Regular cardiac myocyte (primary cell): ENCODE measurements at places on chromosomes 16 and 17. TPM values are rescaled to one million over a fixed set of nuclear protein-coding genes. Genes with fewer than 3 reads are reported as not detected.

The MT1F gene
- 0.56 and 0.96 TPM in 2 replicates for total RNA-seq

The INCA1 gene
- total RNA-seq: 0.19 and 0.28 TPM in 2 replicates

The CA4 gene
- total RNA-seq: not detected in 2 replicates

The CAMTA2 gene
- total RNA-seq: 2.9 and 3.4 TPM in 2 replicates

The SDR42E2 gene
- total RNA-seq: not detected in 2 replicates

The IRX5 gene
- 1.7 TPM in 2 replicates for total RNA-seq

The MYOCD gene
- 8.2 and 13.8 TPM in 2 replicates for total RNA-seq

The ALDH3A1 gene
- total RNA-seq: under 0.01 and 0.77 TPM in 2 replicates

The FBXO39 gene
- total RNA-seq: under 0.01 and 0.56 TPM in 2 replicates

The KRT40 gene
- not detected in 2 replicates for total RNA-seq

The LPO gene
- not detected in 2 replicates for total RNA-seq

The IGSF6 gene
- under 0.01 TPM in 1 of 2 replicates, not detected in the other for total RNA-seq
